Skeletal muscle cell (primary cell): ENCODE measurements at places on chromosomes 5 and 9.

GRCh38 chr5:1227667-1228066, 2.5 kb downstream of the SLC6A18 start:
- peak; percentile 7 for DNase-seq

GRCh38 chr9:117958726-117959125, 254.5 kb downstream of the TLR4 start:
- DNase-seq, result no peak

DNA sequence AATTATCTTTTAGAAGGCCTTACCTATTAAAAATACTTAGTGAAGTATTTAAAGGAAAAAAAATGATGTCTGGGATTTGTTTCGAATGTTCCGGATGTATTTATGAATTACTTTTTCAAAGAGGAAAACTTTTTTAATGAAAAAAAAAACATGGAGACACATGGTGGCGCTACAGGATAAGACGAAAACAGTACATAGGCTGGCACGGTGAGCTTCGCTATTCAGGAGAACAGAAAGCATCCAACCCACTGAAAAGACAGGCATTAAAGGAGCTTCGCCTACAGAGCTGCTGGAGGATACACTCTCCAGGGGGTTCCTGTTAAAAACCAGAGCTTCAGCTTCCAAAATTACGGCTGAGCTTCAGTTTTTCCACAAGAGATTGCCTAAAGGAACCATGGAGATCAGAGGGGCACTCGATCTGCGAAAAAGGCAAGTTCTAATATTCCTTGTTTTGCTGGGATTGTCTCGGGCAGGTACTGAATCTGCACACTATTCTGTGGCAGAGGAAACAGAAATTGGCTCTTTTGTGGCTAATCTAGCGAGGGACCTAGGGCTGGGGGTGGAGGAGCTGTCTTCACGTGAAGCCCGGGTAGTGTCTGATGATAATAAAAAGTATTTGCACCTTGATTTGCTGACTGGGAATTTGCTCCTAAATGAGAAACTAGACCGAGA, at the start of gene PCDHB14:
TSS of gene PCDHB14 (plus strand) at position 232 of the 672 bp plus-strand sequence. CDS start at position 395, 163 bp downstream.
- no peak for DNase-seq

- DNase-seq, result no peak
These were observed 29.0 kb upstream of the SSBP2 start for GRCh38 chr5:81779916-81780266.

- DNase-seq, result peak; percentile 10
These were observed 73.3 kb downstream of the FCHO2 start for GRCh38 chr5:73028991-73029595.

DNA sequence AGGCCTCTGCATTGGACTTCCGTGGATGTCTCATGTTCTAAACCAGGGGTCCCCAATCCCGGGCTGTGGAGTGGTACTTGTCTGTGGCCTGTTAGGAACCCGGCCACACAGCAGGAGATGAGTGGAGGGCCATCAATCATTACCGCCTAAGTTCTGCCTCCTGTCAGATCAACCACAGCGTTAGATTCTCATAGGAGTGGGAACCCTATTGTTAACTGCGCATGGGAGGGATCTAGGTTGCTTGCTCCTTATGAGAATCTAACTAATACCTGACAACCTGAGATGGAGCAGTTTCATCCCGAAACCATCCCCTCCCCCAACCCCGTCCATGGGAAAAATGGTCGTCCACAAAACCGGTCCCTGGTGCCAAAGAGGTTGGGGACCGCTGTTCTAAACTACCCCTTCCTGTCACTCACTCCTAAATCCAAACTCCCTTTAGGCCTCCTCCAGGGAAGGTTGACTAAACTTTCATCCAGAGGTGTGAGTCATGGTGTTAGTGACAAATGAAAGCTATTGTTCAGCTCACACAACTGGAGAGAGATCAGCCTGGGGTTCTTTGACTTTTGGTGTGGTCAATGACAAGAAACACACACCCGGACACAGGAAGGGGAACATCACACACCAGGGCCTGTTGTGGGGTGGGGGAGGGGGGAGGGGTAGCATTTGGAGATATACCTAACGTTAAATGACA, 9.5 kb downstream of the KCNV2 start:
- DNase-seq, result no peak

GRCh38 chr5:53397845-53398244, 82.6 kb upstream of the FST start:
- no peak for DNase-seq

DNA sequence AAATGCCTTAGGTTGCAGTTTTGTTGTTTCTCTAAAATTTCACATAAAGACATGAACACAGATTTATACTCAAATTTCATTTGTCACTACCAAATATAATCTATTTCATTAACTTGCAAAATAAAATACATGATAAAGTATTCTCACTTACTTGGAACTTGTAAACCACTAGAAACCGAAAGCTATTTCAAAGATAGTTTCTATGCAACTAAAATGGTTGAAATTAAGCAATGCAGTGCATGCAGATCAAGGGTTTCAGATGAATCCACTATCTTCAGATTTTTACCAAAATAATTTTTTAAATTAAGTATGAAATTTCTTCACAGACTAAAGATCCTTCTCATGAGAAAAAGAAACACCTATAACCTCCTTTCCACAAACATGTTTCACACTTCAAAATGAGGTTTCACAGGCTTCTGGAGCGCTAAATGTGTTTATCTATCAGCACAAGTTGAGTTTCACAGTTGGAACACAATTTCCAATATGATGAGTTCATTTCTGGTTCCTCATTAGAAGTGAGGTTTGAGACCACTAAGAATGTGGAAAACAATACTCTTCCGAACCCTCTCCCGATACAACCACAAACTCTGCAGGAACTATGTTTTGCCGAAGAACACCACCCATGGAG, 63.9 kb downstream of the EPB41L4A start:
- DNase-seq, result no peak

- DNase-seq, result no peak
These were observed 99.1 kb downstream of the FBXO38 start for GRCh38 chr5:148482697-148483462.

GRCh38 chr5:139774980-139775661, 20.5 kb upstream of the PSD2 start:
- DNase-seq, result no peak

DNA sequence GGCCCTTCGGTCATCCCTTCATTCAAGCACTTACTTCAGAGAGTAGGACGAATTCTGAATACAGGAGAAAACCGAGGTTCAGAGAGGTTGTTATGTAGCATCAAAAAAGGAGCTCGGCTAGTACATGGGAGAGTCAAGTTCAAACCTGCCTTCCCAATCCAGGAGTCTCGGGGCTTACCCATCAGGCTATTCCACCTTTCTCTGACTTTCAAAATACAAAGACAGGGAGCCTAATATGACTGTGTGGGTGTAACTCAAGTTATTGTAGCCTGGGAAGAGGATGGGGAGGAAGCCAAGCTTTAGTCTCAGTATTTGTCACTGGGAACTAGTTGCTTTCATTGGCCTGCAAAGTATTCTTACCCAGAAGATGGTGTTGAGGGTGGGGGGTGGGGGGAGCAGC, 274.8 kb upstream of the PANK3 start:
- no peak for DNase-seq

- no peak for DNase-seq
These were observed 83.0 kb upstream of the EPB41L4B start for GRCh38 chr9:109403766-109404320.

- no peak for DNase-seq
These were observed 60.0 kb upstream of the FOXE1 start for GRCh38 chr9:97793067-97793466.

- DNase-seq, result no peak
These were observed 118.8 kb downstream of the SLC12A2 start for GRCh38 chr5:128202320-128202719.

DNA sequence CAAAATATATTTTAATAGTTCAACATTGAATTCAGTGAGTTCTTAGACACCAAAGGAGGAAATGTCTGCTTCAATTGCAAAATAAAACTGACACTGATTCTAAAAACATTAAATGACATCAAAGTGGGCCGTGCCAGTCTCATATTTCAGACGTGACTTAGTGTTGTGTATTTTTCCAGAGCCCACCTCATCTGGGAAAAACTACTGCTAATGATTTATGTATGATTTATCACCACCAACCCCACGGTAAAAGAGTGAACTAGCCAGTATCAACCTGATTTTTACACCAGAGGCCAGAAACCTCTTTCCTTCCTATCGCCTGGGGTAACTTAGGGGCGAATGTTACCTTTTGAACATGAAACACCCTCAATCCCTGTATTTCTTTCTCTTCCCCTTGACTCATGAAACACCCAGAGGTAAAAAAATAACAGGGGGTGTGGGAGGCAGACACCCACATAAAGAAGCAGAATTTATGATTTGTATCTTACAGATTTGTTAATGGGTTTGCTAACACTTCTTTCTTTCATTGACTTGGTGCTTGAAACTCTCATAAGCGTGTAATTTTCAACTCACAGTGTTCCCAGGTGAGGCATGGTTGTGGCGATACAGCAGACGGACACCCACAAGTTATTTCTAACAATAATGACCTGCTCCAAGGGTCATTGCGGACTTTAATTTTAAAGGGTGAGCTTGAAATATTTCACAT, 56.4 kb upstream of the FANCC start:
- no peak for DNase-seq

- DNase-seq, result no peak
These were observed 393.6 kb upstream of the IZUMO3 start for GRCh38 chr9:24939109-24939850.

- no peak for DNase-seq
These were observed 69.5 kb upstream of the TAS2R1 start for GRCh38 chr5:9699681-9700080.

GRCh38 chr9:38016375-38017135, 52.5 kb downstream of the SHB start:
- DNase-seq, result no peak

- DNase-seq, result no peak
These were observed 167.7 kb downstream of the CD180 start for GRCh38 chr5:67028941-67029340.

DNA sequence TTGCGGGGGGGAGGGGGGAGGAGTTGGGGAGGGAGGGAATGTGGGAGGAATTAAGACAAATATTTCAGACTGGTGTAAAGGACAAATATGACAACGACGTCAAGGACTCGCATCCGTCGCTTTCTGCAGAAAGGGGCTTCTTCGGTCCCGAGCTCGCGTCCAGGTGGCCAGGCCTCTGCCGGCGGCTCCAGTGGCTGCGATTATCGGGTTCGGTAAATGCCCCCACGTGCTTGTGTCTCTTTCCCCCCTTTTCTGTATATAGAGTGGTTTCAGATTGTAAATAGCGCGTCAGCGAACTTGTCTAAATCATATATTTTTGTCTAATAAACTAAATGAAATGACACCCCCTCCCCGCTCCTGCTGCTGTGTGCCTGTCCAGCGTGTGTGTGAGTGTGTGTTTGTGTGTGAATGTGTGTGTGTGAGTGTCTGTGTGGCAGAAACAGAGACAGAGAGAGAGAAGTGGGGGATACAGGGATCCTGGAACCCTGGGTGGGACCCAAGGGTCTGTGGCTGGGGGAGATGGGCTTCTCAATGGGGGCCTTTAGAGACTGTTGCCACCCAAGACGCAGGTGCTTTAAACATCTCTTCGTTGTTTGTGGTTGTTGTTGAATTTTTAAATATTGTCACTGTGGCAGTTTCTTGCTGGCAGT, 5.6 kb downstream of the IRX1 start:
- DNase-seq, result no peak

GRCh38 chr5:170818232-170818631, 34.7 kb downstream of the GABRP start:
- peak; percentile 1 for DNase-seq

DNA sequence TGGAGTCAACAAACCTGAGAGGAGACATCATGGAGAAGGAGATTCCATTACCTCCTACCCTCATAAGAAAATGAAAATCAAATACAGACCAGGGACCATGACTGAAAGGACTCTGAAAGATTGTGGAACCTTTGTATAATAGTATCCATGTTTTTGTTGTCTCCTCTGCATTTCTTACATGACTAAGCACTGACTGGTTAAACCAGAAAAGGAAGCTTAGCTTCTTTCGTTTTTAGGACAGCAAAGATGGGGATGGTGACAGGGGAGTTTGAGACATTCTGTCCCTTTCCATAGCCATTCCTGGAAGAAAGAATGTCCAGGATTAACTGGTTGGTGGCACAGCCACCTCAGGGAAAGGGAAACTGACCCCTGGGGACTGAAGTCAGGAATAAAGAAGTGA, 22.2 kb downstream of the ITGA1 start:
- DNase-seq, result no peak

DNA sequence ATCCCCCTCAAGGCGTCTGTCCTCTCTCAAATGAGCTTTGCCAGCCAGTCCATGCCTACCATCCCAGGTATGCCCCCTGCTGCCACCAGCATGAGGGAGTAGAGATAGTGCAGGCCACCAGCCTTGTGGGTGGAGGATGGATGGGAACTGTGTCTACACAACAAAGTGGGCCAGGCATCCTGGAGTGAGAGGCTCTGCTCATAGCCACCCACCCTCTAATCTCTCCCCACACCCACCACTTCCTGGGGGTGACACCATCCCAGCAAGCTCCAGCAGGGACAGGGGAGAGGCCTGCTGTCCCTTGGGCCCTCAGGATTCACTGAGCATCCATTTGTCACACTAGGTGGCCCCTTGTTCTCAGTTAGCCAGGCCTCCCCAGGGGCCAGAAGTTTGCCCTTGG, 25.5 kb upstream of the FOXI1 start:
- DNase-seq, result no peak

GRCh38 chr9:74245866-74246497, 251.2 kb upstream of the RORB start:
- DNase-seq, result no peak

DNA sequence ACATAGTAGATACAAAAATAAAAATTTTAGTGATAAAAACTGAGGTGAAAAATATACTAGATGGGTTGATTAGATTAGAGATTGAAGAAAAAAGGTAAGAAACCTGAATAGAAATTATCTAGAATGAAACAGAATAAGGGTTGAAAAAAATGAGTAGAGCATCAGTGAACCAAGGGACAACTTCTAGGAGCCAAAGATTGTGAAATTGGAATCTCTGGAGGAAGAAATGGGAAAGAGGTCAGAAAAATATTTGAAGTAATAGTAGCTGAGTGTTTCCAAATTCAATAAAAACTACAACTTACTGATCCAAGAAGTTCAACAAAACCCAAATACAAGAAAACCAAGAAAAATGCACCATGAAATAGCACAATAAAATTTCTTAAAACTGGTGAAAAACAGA, 116.6 kb upstream of the STARD4 start:
- peak; percentile 26 for DNase-seq

DNA sequence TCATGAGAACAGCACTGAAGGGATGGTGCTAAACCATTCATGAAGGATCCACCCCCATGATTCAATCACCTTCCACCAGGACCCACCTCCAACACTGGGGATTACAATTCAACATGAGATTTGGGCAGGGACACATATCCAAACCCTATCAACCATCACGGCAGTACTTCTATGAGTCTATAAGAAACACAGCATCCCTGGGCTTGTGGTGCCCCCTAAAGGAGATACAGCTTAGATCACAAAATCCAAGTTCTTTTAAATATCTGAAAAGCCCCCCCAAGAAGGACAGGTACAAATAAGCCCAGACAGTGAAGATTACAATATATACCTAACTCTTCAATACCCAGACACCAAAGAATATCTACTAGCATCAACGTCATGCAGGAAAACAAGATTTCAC, 233.7 kb upstream of the ADRA1B start:
- no peak for DNase-seq
